ENCODE measurements at places on chromosomes 16 and 17.

DNA sequence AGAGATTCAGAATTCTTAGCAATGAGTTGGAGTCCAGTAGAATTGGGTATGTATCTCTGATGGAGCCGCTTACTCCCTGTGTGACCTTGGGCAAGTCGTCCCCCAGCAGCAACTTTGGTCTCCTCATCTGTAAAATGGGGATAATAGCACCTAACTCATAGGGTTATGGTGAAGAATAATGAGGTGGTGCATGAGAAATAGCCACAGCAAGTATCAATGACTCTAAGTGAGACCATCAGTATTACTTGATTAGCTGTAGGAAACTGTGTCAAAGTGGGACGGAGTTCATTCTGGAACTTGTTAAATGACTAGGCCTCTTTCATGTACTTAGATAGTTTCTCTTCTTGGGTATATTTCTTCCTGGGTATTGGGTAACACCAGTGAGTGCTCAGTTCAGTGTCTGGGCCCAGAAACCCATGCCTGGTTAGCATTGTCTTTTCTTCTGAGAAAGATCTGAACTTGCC is 6.4 kb downstream of the PRKCB start:
- no peak for DNase-seq

DNA sequence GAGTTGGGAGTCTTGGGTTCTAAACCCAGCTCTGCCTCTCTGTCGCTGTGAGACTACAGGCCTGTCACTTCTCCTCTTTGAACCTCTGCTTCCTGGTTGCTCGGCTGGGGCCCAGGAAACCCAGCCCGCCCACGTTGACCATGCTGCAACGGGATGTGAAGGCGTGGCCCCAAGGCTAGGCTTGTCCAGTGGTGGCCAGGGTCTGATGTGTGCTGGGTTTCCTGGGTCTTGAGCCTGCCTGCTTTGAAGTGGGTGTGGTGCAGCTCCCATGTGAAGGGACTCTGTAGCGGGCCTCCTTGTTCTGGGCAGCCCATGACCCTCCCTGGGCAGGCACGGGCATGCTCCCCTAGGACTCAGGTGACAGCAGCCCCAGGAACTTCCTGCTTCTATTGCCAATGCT is 82.3 kb downstream of the SDR42E1 start:
- no peak for DNase-seq

- DNase-seq, result no peak
These were observed 39.7 kb downstream of the KCNJ2 start for GRCh38 chr17:70208825-70209555.

- DNase-seq, result no peak
These were observed 479 bp upstream of the ZNF207 start for GRCh38 chr17:32349503-32349853.

GRCh38 chr16:10339777-10340732 is 45.8 kb upstream of the ATF7IP2 start:
- DNase-seq, result no peak

GRCh38 chr17:10458701-10459100 is 10.7 kb downstream of the MYH4 start:
- no peak for DNase-seq

- DNase-seq, result no peak
These were observed 13.3 kb upstream of the KPNB1 start for GRCh38 chr17:47636273-47637030.

- no peak for DNase-seq
These were observed 83.5 kb downstream of the BANP start for GRCh38 chr16:88034770-88035169.

DNA sequence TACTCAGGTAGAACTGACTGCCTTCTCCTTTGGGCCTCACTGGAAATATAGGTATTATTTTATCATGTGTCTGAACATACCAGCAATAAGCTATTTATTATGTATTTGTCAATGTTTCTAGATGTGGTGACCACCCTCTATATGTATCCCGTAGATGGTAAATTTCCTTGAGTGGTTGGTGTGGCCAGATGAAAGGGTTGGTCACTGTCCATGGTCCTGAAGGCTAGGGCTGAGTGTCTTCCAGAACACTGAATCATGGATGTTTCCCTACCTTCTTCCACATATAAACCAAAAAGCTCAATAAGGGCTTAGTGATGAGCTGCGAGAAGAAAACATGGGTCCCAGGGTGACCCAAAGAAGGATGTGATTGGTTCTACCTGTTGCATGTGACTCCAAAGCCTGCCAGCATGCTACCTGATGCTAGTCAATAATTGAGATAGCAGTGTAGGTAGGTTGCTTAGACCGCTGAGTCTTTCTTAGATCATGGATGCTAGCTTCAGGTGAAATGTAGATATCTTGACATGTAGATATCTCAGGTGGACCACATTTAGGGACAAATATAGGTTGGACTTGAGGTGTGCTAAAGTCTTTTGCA is 150.3 kb downstream of the ASIC2 start:
- peak; percentile 31 for DNase-seq

DNA sequence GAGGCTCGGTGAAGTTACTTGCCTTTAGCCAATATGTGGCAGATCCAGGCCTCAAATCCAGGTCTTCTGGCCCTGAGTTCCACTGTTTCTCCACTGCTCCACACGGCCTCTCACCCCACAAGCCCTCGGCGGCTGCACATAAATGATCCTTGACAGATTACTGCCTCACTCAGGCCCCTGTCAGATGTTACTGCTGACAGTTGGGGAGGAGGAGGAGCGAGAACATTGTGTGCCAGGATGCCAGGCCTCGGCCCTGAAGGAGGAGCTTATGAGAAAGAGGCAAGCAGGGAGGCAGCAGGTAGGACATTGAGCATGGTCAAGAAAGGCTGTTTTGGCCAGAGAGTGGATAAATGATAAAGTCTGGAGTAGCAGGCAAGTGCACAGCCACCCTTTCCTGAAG is 88.6 kb downstream of the RAB11FIP4 start:
- no peak for DNase-seq

GRCh38 chr16:85206472-85207356 is 94.4 kb upstream of the CIBAR2 start:
- DNase-seq, result no peak

DNA sequence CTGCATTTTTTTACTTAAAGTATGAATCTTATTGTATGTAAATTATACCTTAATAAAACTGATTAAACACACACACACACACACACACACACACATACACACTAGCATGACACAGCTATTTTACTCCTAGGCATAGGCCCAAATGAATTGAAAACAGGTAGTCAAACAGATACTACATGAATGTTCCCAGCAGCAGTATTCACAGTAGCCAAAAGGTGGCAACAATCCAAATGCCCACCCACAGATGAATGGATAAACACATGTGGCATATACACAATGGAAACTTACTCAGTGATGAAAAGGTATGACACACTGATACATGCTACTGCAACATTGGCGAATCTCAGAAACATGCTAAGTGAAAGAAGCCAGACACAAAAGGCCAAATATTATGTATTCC is 223.5 kb downstream of the CYB561 start:
- peak; percentile 7 for DNase-seq

Data from A673 (cell line).